Stimulated activated CD8-positive, alpha-beta memory T cell treated with anti-CD3 and anti-CD28 coated beads, Interleukin-2, amount 100 ng/mL, for 48 hours (primary cell): ENCODE measurements at places on chromosomes 1 and 21.

- DNase-seq = no peak
Observed at GRCh38 chr1:7922301-7922700, 18.3 kb downstream of the TNFRSF9 start.

DNA sequence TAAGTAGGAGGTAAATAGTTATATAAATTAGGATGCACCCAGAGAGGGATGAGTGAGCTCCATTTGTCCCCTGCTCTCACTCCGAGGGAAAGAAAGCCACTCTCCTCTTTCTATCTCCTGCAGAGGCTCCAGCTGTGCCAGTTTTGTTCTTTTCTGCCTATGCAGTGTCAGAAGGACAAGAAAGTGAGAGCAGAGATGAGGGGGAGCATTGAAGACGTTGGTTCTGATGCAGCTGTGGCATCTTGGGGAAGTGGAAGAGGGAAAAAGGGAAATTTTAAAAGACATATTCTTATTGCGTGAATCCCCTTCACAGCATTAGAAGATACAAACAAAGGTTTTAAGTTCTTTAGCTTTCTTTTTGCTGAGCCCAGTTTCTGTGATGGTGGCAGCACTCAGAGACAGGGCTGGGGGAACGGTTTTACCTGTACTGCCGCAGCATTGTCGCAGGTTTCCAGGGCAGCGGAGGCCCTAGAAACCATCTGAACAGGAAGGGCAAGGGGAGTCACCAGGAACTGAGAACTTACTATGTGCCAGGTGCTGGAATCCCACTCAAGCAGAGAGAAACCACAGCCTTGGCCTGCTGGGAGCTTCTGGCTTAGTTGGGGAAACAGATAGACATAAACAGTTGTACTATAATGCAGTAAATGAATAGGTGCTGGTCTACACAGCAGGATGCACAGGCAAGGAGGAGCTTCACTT is 44.9 kb upstream of the USP24 start:
- no peak for DNase-seq

- DNase-seq = no peak
Observed at GRCh38 chr1:65371544-65371943, 48.9 kb upstream of the LEPR start.

GRCh38 chr1:68225781-68226180 is 6.5 kb downstream of the WLS start:
- DNase-seq = no peak

GRCh38 chr1:45753248-45754037 is 3.0 kb upstream of the IPP start:
- DNase-seq = no peak

DNA sequence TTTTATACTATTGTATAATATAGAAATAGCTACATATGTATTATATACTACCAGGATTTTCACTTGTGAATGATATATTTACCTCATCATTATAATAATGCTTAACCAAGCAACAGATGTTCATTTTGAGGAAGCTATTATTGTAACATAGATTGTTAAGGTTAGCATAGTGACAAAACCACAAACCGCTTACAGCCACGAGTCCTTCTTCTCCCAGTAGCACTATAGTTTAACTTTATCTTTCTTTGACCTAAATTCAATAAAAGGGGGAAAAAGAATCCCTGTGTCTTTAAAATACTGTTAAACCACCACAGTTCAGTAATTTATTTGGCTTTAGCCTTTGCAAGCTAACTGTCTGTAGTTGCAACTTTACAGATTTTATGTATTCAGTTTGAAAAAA is 1039.4 kb upstream of the B3GALT2 start:
- no peak for DNase-seq
